ENCODE measurements at places on chromosomes 5 and 9.

DNA sequence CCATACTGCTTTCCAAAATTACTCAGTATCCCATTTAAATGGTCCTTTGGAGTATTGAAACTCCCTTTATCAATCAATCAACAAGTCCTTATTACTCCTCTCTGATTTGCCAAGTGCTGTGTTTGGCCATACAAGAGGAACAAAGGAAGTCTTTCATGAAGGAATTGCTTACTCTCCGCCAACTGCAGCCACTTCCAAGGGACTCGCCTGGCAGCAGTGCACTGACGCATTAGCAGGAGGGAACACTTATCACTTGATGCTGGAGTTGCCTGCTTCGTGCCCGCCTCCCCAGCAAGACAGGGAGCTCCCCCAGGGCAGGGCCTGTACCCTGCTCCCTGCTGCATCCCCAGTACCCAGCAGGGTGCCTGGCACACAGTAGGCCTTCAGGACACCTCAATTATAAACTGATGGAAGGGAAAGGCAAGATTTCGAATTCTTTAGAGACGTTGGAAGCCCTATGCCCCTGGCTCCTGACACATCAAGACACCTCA lies 97.9 kb downstream of the CRB2 start:
- no peak for DNase-seq

- no peak for DNase-seq
These were observed 112.5 kb upstream of the SLIT3 start for GRCh38 chr5:169413416-169413815.

GRCh38 chr5:113397046-113397445 lies 37.7 kb downstream of the TSSK1B start:
- no peak for DNase-seq

GRCh38 chr5:84281383-84281782 lies 103.3 kb downstream of the EDIL3 start:
- DNase-seq, result no peak

- no peak for DNase-seq
These were observed 184.9 kb downstream of the FANCC start for GRCh38 chr9:95132366-95133324.

- DNase-seq, result no peak
These were observed 7.8 kb downstream of the NELFB start for GRCh38 chr9:137262909-137263285.

DNA sequence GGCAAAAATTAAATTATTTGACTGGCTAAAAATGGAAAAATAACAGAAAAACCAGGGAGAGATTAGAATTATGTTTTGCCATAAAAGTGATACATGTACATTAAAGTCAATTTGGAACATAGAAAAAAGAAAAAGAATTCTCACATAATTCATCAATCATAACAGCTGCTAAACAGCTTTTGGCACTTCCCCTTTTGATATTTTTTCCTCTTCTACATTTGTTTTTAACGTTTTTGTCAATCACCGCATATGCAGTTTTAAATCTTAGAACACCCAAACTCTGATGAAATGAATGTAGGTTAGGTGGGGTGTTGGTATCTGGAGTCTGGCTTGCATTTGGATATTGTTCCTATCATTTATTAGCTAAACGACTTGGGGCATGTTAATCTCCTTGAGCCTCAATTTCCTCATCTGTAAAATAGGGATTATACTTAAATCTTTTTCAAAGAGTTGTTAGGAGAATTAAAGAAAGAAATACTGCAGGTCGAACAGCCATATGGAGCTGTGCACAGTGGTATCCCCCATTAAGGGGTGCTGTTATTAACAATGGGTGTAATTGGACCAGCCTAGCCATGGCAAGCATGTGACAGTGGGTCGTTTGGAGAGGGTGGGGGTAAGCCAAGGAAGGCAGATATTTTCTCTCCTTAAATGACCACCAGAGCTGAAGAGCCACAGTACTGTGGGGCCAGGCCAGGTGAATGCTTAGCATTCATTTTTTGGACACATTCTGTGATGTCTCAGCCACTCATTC lies 22.6 kb downstream of the NPR3 start:
- DNase-seq, result no peak

GRCh38 chr9:129733632-129733953 lies 19.2 kb downstream of the PTGES start:
- DNase-seq, result no peak

DNA sequence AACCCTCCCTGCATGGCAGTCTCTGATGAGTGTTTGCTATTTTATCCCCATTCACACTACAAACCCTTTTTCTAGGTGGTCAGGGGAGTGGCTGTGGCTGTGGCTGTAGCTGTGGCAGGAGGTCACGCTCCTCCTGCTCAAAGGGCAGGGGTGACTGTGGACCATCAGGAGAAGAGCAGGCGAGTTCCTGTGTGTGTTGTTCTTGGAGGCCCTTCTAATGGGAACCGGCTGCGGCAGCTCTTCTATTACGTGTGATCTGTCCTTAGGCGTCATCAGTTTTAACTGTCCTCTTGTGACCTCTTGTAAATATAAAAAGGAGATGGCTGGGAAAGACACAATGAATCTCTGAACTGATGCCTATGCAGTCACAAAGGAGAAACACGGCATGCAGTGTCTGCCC lies 65.1 kb downstream of the ANKH start:
- no peak for DNase-seq

DNA sequence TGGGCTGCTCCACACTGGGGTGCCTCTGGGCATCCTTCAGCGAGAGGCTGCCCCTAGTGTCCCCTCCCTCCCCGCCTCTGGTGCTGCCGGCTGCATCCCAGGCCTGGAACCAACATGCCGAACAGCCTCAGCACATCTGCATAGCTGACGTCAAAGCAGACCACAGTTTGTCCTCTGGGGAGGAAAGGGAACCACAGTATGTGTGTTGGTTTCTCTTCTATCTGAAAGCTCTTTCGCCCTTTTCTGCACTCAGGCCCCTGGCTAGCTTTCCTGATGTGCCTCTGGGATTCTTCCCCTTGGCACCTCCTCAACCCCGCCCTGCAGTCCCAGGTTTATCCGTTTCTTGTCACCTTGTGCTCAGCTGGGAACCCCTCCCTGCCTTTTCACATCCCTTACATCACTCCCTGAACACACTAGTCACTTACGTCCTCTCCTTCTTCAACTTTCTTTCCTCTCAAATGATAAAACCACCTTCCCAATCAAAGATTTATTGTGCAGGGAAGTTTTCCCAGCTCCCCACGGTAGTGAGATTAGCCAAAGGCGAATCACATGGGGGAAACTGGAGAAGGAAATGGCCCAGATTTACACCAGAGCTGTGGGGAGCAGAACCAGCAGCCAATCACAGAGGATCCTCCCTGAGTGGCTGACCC lies 35.5 kb upstream of the B4GALT1 start:
- DNase-seq, result no peak

DNA sequence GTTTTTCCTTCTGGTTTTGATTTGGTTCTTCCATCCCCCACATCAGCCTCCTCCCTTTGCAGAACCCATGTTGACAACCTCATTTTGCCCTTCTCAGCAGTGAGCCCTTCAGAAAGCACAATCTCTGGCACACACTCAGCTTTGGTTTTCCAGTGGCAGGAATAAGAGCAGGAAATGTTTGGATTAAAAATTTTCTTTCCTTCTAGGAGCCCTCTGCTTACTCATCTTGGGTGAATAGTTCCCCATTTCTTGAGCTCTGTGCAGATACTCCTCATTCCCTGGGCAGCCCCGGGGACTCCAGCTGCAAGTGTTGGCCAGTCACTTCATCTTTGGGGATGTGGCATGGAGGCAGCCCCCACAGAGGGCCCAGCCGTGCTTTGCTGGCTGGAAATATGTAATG lies 170.5 kb downstream of the NR3C1 start:
- no peak for DNase-seq

GRCh38 chr5:1525624-1526189 lies 1.9 kb upstream of the LPCAT1 start:
- no peak for DNase-seq

Measured in stimulated activated CD8-positive, alpha-beta memory T cell treated with anti-CD3 and anti-CD28 coated beads, Interleukin-7, amount 100 ng/mL, for 1 hour (primary cell).